ENCODE measurements at places on chromosomes 6 and 20.
A peak's percentile ranks its signal among the peaks of the same experiment; 100 is the strongest.

GRCh38 chr20:41649489-41649888, 31.3 kb upstream of the CHD6 start:
- DNase-seq = no peak

DNA sequence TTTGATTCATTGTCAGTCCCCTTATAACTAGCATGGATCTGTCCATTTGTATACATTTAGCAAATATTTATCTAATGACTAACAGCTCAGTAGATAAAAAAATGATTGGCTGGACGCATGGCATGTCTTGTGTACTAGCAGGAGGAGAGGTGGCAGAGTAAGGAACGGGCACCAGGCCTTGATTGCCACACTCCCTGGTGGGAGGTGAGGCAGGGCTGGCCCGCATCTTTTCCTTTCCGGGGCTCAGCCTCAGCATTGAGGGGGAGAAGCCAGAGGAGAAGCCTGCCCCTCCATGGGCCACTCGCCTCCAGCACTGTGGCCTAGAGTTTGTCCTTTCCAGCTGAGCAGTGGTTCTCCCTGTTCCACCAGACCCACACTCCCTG, 84.9 kb upstream of the TMEM181 start:
- DNase-seq = peak; percentile 32

- no peak for DNase-seq
Observed at GRCh38 chr20:48041078-48041780, 255.9 kb upstream of the SULF2 start.

GRCh38 chr6:168226902-168227318, 92.7 kb downstream of the DACT2 start:
- DNase-seq = no peak

DNA sequence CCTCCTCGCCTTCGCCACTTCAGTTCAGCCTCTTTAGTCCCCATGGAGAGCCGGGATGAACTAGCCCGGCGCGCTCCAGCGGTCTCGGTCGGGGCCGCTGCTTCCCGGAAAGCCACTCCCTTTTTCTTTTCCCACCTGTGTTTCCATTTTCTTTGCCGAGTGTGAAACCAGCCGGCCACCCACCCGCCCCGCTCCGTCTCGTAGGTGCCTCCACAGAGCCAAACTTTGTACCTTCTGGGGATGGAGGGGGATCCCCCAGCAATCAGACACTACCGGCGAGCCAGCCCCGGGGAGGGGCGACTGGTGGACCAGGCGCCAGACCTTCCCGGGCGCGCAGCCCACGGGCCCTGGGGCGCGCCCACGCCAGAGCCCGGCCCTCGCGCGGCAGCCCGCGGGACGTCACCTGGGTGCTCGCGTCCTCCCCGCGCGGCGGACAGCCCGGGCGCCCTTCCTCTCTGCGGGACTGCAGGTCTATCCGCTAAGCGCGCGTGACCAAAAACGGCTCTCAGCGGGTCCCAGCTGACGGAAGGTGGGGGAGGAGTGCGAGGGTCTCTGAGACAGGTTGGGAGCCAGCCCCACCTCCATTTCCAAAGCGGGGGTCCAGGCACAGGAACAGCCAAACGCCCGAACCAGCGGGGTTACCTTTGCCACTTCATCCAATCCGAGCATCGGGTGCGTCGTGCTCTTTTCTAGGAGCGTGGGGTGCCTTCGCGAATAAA, at the start of gene MCHR2:
Gene MCHR2 (minus strand): TSS at position 691 of the 719 bp plus-strand sequence. CDS start 38,076 bp downstream, outside the sequence.
- DNase-seq = no peak

DNA sequence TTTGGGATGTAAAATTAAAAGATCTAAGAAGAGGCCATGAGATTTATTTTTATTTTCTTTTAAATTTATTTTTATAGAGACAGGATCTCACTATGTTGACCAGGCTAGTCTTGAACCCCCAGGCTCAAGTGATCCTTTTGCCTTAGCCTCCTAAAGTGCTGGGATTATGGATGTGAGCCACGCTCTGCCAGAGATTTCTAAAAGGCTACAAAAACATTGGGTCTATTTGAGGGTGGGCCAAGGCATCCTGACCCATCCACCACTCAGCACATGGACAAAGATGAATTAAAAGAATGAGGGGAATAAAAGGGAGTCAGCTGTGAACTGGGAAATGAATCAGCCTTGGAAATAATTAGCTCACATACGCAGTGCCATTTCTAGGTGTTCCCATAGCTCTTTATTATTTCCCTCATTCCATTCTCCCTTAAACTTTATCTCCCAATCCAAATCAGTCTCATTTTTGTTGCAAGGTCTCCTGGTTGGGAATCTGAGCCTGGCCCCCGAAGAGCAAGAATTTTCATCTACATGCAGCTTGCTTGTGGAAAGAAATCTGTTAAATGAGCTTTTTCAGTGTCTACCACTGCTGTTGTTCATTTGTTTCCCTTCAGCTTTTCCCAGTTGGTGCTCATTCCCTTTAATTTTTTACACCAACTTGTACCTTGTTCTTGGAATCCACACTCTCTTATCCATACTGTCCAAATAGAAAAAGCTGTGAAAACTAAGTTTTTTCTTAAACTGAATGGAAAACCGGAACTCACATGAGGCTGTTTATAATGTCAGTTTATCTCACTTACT, 66.9 kb downstream of the MKKS start:
- DNase-seq = peak; percentile 36

DNA sequence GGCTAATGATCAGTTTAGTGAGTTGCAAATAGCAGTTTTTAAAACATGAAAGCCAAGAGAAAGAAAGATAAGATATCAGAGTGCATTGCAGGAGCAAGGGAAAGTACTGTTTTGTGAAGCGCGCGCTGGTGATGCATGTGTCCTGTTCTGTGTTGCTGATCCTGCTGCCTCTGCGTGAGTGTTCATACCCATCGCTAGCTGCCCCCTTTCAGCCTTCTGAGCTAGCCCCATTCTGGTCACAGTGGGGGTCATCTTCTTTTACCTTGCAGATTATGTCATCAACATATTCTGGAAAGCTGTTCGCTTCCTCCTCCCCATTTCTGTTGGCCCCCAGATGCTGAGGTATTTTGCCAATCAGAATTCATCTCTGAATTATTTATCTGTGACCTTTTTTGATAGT, 1.9 kb downstream of the MRAP2 start:
- no peak for DNase-seq

DNA sequence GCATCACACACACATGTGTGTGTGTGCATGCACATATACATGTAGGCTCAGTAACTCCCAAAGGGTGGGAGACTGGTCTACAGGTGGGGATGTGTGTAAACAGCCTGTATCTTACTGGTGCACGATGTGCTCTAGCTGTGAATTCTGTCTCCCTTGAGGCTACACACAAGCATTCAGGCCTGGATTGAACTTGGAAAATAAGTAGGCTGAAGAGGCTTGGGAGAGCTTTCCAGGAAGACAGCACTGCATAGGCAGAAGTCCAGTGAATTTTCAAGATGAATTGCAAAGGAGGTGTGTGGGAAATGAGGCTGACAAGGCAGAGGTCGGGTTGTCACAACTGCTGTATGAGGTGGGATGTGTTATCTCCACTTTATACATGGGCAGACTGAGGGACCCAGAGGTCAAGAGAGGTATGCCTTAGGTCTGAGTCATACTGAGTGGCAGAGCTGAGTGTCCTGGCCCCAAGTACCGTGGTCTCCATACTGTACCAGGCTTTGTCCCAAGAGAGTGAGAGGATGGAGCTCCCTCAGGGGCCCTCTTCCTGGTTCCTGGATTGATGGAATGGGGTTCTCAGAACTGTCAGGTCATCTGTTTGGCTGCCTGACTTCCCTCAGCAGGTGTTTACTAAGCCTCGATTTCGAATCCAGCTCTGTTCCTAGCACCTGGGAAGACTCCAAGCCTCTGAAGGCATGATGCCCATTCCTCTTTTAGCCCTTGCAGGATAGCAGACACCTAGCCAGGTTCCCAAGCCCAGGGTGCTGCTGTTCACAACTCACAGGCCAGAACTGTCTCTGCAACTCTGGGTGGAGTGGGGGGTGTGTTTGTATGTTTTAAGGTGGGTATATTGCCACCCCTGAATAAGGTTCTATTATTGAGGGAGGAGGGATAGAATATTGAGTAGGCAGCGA, 14.4 kb downstream of the SNPH start:
- no peak for DNase-seq

GRCh38 chr6:45548657-45549515, 171.2 kb upstream of the SUPT3H start:
- no peak for DNase-seq

DNA sequence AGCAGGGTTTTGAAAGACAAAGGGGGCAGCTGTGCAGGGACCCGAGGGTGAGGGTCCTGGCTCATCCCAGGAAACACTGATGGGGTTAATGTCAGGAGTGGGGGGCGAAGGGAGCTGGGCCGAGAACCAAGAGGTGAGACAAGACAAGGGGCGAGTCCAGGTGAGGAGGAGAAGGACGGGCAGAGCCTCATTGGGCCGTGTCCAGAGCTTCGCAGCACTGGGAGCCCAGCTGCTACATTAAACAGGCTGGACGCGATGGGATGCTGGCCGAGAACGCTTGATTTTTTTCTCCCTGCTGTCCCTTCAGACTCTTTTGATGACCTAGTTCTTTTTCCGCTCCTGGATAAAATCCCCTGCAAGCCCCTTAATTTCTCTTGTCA, 172.8 kb upstream of the SNX9 start:
- no peak for DNase-seq

DNA sequence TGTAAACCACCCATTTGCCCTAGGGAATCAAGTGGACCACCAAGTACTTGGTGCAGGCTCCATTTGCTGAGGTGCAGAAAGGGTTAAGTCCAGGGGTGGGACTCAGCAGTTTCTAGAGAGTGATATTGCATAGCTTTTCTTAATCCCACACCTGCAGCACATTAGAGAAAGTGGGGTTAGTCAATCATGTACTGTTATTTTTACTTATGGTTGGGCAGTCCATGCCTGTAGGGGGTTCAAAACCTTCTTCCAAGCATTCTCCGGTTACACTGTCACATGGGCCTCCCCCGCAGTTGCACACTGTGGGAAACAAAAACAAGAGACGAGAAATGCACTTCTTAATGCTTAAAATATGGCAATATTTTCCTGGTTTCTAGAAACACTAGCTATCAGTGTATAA, 65.5 kb downstream of the LAMA4 start:
- peak; percentile 72 for DNase-seq
